ENCODE measurements at places on chromosomes 6 and 20. TPM values are rescaled to one million over a fixed set of nuclear protein-coding genes. Genes with fewer than 3 reads are reported as not detected.

DNA sequence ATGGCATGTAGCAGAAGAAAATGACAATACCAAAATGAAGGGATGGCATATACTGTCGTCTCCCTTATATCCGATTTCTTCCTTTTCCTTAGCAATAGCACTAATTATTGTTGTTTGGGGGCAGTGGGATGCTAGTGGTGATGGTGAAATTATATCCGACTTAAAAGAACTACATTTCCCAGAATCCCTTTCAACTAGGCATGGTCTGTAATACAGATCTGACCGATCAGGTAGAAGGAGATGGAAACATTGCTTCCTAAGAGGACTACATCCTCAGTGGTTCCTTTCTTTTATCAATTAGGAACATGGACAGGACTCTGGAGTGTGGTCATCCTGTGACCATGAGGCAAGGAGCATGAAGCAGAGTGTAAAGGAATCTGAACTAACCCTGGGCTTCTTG, 532.6 kb downstream of the CBLN4 start:
- DNase-seq = no peak

GRCh38 chr6:11262242-11262641, 29.8 kb upstream of the NEDD9 start:
- DNase-seq = no peak

- no peak for DNase-seq
These were observed 9.7 kb downstream of the GHRH start for GRCh38 chr20:37251825-37252477.

- no peak for DNase-seq
These were observed 27.9 kb downstream of the GSS start for GRCh38 chr20:34927736-34928135.

- DNase-seq = no peak
These were observed 1.1 kb upstream of the ENTPD6 start for GRCh38 chr20:25194333-25194972.

CPXM1 gene
- 36.6 TPM for total RNA-seq

HLA-DRA gene
- 101 TPM for total RNA-seq

TFAP2D gene
- total RNA-seq = not detected

DNA sequence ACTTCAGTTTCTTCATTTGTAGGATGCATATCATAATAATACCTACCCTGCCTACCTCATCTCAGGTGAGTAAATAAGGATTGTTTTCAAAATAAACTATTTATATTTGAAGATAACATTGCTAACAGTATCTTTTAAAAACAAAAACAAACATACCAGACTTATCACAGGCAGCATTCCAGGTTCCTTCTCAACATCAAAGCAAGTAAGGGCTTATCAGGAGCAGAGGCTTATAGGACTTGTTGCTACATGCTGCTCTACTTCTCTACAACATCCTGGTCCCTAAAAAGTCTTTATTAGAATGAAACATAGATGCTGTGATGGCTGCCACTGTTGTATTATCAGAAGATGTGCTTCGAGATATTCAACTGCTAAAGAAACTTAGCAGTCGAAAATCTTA, 149.2 kb upstream of the PRDM1 start:
- DNase-seq = no peak

RPRD1B gene
- 25.8 TPM for total RNA-seq

PRICKLE4 gene
- 5.8 TPM for total RNA-seq

- DNase-seq = no peak
These were observed 89.8 kb upstream of the UST start for GRCh38 chr6:148657048-148657447.

DNA sequence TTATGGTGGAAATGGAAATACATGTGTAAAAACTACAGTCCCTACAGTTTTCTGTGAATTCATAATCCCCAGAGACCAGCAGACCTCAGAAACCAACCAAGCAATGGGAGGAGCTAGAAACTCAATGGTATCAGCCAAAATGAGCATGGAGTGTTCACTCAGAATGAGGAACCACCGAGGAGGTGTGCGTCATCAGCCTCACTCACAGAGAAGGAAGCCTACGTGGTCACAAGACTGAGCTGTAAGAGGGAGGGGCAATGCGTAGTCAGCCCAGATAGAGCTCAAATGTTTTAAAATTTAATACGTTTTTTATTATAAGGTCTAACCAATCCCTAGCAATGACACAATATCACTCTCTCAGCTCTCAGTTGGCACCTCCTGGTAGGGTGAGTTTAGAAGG, 17.4 kb downstream of the MYLK4 start:
- peak; percentile 89 for DNase-seq

LY6G6C gene
- not detected for total RNA-seq

DNA sequence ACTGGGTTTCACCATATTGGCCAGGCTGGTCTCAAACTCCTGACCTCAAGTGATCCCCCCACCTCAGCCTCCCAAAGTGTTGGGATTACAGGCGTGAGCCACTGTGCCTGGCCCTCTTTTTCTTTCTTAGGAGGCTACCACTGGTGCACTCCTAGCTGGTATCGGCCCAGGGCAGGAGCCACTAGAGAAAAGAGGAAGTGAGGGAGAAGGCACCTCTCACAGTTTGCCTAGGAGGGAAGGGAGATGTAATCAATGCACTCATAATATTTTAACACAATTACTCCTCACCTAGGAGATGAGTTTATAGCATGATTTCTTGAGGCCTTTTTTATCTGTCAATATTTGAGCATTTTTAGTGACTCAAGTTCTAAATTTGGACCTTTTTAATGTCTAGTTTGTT, 189.0 kb upstream of the SOX4 start:
- no peak for DNase-seq

TRIM31 gene
- not detected for total RNA-seq

DNA sequence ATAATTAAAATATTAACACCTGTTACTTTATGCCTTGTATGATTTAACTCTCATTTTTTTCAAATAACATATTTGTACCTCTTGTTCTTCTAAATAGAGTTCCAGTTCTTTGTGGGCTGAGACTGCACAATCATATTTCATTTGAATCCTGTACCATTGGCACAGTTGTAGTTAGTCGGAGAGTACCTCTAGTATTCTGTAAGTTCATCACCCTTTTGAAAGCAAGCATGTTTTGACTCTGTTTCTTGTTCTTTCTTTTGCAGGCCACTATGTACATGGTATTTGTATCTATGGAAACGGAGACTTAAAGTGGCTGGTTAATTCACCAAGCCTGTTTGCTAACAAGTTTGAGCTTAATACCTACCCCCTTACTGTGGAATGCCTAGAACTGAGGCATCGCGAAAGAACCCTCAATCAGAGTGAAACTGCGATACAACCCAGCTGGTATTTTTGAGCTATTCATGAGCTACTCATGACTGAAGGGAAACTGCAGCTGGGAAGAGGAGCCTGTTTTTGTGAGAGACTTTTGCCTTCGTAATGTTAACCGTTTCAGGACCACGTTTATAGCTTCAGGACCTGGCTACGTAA, 68.2 kb downstream of the C6orf52 start:
- no peak for DNase-seq

- no peak for DNase-seq
These were observed 1.9 kb downstream of the NT5E start for GRCh38 chr6:85451565-85452306.

MARCKS gene
- 69.2 TPM for total RNA-seq

GLP1R gene
- total RNA-seq = not detected

FAM8A1 gene
- 35.7 TPM for total RNA-seq

GRCh38 chr6:32255199-32256153, 31.6 kb upstream of the NOTCH4 start:
- peak; percentile 92 for DNase-seq

DNA sequence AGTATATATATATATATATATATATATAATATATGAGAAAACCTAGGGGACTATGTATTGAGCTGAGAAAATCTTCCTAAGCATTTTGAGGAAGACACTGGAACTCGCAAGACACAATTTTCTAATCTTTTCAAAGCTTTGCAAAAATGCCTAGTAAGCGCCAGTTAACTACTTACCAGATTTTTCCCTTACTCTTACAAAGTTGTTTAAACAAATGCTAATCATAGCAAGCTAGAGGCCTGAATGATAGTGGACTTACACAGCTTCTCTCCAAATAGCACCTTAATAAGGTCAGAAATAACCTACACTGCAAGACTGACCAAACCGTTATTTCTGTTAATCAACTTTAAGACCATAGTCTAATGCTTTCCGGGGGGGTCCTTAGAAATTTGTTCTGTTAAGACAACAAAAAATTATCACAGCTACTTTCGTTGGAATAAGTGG, 56.1 kb upstream of the HFE start:
- DNase-seq = no peak

GSTA3 gene
- total RNA-seq = not detected

DSE gene
- 48.5 TPM for total RNA-seq
